ENCODE measurements at places on chromosomes 3 and 15.
A peak's percentile ranks its signal among the peaks of the same experiment; 100 is the strongest.

GRCh38 chr3:143951351-143951971 is 20.2 kb upstream of the DIPK2A start:
- peak; percentile 56 for DNase-seq
- H3K36me3 ChIP-seq, result no peaks in the 10 kb centered on the region
- peaks cover 17% of the 10 kb centered on the region for H3K4me1 ChIP-seq
- H3K27me3 ChIP-seq, result no peaks in the 10 kb centered on the region

GRCh38 chr3:72100601-72101187 is 315.7 kb upstream of the PROK2 start:
- peak overlapping the region; percentile 53 for H3K4me3 ChIP-seq
- peak overlapping the region; percentile 31 for H3K27ac ChIP-seq
- peaks cover 6% of the 10 kb centered on the region for H3K4me1 ChIP-seq
- DNase-seq, result peak; percentile 92
- H3K36me3 ChIP-seq, result no peaks in the 10 kb centered on the region
- H3K27me3 ChIP-seq, result no peaks in the 10 kb centered on the region

GRCh38 chr15:63858881-63859280 is 25.1 kb upstream of the HERC1 start:
- H3K27ac ChIP-seq, result no peak overlapping the region
- H3K27me3 ChIP-seq, result no peaks in the 10 kb centered on the region
- no peak overlapping the region for H3K4me3 ChIP-seq

GRCh38 chr3:113166719-113167492 is 44.5 kb upstream of the BOC start:
- no peak overlapping the region for H3K4me3 ChIP-seq
- H3K36me3 ChIP-seq, result no peaks in the 10 kb centered on the region
- no peaks in the 10 kb centered on the region for H3K27me3 ChIP-seq

- no peak overlapping the region for H3K4me3 ChIP-seq
- no peak overlapping the region for H3K27ac ChIP-seq
- H3K27me3 ChIP-seq, result no peaks in the 10 kb centered on the region
- H3K4me1 ChIP-seq, result no peaks in the 10 kb centered on the region
- no peak for DNase-seq
These were observed 11.4 kb upstream of the C3orf22 start for GRCh38 chr3:126570103-126570541.

DNA sequence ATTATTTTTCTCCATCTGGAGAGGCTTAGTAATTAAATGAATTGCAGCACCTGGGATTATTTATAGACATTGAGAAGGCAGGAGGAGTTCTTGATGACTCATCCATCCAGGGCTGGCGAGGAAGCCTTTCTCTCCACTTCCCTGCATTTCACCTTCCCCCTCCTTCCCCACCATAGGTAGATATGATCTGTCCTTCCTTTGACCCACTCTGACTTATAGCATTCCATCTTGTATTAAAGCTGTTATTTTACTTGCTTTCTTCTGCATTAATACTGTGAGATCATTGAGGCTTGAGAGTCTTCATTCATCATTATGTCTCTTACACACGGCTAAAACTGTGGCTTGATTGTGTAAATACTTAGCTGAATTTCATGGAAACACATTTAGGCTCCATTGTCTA is 288.8 kb downstream of the FEZF2 start:
- no peak overlapping the region for H3K27ac ChIP-seq
- H3K4me1 ChIP-seq, result no peaks in the 10 kb centered on the region
- no peak for DNase-seq
- no peak overlapping the region for H3K4me3 ChIP-seq
- no peaks in the 10 kb centered on the region for H3K36me3 ChIP-seq

DNA sequence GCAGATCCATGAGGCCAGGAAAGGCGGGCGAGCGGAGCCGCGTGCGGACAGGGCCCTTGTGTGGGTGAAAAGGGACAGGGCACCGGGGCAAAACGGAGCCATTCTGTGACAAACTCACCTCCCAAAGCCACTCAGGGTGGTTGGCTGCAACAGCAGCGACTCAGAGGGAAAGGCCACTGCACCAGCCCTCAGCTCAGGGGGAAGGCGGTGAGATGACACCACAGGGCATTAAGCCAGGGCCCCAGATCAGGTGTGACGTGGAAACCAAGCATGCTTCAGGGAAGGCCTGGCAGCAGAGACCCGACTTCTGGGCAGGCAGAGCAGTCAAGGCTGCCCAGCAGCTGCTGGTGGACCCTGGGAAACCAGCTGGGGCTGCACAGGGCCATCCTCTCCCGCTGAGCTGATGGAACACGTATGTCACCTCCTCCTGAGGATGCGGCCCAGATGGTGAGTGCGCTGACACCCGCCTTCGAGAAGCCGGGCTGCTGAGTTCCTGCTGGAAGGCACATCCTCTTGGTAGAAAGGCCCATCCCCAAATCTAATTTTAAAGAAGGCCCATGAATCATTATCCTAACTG is 82.3 kb downstream of the CHSY1 start:
- H3K27me3 ChIP-seq, result no peaks in the 10 kb centered on the region
- no peaks in the 10 kb centered on the region for H3K36me3 ChIP-seq
- H3K4me3 ChIP-seq, result no peak overlapping the region
- DNase-seq, result no peak

DNA sequence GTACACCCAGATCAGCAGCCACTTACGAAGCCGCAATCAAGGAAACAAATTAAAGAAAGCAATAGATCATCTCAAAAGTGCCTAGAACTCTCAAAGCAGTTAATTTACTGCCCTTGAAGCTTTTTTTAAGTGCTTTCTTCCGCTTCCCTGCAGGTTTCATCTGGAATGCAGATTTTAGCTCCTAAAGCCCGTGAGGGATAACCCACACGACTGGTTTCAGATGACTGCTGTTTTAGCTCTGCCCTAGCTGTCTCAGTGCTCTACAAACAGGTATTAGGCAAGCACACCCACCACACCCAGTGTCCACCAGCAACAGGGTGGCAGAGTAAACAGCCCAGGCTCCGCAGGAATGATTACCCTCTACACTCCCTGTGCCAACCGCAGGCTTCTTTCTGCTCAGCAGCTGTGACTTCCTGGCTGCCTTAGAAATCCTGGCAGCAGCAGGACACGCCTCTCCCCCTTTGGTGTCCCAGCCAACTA is 126.0 kb downstream of the FMN1 start:
- no peaks in the 10 kb centered on the region for H3K27me3 ChIP-seq
- H3K4me1 ChIP-seq, result peaks cover 26% of the 10 kb centered on the region
- H3K27ac ChIP-seq, result peak overlapping the region; percentile 97
- peak; percentile 71 for DNase-seq
- peak overlapping the region; percentile 68 for H3K4me3 ChIP-seq
- H3K36me3 ChIP-seq, result no peaks in the 10 kb centered on the region

GRCh38 chr3:126816986-126817777 is 113.1 kb downstream of the CHCHD6 start:
- peak overlapping the region; percentile 46 for H3K27ac ChIP-seq
- H3K27me3 ChIP-seq, result no peaks in the 10 kb centered on the region
- DNase-seq, result peak; percentile 48
- H3K4me3 ChIP-seq, result no peak overlapping the region

DNA sequence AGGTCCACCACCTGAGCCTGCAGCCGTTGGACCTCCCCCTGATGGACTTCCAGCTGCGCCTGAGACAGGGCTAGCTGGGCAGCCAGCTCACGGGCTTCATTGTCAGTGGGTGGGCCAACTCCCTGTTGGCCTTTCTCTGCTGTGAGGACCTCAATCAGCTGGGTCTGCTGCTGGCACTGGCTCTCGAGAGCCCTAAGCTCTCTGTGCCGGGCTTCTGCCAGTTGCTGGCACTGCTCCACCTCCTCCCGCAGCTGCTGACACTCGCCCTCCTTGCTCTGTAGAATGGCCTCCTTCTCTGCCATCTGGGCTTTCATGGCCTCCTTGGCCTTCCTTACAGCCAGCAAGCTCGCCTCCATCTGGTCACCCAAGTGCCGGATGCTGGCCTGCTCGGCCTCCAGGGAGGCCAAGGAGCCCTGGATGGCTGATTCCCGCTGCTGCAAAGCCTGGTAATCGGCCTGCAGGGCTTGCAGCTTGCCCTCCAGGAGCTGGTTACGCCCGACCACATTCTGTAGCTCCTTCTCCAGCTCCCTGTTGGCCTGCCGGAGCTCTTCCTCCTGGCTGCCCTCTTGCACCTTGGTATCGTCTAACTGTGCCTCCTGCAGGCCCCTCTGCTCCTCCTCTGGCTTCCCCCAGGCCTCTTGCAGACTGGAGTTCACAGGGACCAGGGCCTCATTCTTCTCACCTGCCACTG is 23.8 kb downstream of the CXCR6 start:
- no peaks in the 10 kb centered on the region for H3K36me3 ChIP-seq
- H3K4me1 ChIP-seq, result peaks cover 21% of the 10 kb centered on the region
- no peak for DNase-seq

- no peak overlapping the region for H3K4me3 ChIP-seq
- no peaks in the 10 kb centered on the region for H3K27me3 ChIP-seq
- no peaks in the 10 kb centered on the region for H3K4me1 ChIP-seq
- H3K27ac ChIP-seq, result no peak overlapping the region
- no peak for DNase-seq
- H3K36me3 ChIP-seq, result no peaks in the 10 kb centered on the region
These were observed 22.8 kb upstream of the CYFIP1 start for GRCh38 chr15:23002920-23003319.

DNA sequence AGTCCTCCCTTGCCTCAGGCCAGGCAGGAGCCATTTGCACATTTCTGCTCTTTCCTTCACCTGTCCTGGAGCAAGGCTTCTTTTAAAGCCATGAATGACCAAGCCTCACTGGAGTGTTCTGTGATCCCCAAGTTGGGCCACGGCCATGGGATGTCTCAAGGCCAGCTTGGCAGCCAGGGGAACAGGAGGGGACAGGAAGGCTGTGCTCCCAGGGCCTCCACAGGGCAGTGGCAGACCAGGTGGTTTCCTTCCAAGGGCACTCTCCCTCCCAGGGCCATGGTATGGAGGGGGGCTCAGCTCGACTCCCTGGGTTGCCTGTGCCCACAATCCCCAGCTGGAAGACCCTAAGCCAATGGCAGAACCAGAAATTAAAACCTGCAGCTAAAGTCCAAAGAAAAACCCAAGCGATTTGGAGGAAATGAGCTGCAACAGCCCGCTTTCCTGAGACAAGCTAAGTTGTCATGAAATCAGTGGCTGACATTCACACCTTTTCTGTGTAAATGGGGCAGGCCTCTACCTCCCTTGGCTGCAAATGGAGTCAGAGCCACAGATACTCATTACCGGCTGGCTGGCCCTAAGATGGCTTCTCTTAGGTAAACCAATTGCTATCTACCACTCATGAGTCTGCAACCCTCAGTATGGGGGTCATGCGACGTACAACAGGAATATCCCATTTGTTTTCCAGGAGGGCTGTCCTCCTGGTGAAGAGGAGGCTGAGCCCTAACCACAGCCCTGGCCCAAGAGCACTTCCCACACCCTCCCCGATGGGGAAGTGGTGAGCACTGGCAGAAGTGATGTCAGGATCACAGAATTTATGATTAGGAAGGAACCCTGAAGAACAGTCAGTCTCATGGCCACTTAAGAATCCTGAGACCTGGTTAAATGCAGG is 83.3 kb downstream of the SNRK start:
- H3K36me3 ChIP-seq, result no peaks in the 10 kb centered on the region
- no peaks in the 10 kb centered on the region for H3K4me1 ChIP-seq
- DNase-seq, result no peak
- no peaks in the 10 kb centered on the region for H3K27me3 ChIP-seq
- no peak overlapping the region for H3K4me3 ChIP-seq

- DNase-seq, result no peak
- H3K36me3 ChIP-seq, result no peaks in the 10 kb centered on the region
- no peaks in the 10 kb centered on the region for H3K27me3 ChIP-seq
These were observed 2.3 kb downstream of the SERF2 start for GRCh38 chr15:43794269-43795037.

DNA sequence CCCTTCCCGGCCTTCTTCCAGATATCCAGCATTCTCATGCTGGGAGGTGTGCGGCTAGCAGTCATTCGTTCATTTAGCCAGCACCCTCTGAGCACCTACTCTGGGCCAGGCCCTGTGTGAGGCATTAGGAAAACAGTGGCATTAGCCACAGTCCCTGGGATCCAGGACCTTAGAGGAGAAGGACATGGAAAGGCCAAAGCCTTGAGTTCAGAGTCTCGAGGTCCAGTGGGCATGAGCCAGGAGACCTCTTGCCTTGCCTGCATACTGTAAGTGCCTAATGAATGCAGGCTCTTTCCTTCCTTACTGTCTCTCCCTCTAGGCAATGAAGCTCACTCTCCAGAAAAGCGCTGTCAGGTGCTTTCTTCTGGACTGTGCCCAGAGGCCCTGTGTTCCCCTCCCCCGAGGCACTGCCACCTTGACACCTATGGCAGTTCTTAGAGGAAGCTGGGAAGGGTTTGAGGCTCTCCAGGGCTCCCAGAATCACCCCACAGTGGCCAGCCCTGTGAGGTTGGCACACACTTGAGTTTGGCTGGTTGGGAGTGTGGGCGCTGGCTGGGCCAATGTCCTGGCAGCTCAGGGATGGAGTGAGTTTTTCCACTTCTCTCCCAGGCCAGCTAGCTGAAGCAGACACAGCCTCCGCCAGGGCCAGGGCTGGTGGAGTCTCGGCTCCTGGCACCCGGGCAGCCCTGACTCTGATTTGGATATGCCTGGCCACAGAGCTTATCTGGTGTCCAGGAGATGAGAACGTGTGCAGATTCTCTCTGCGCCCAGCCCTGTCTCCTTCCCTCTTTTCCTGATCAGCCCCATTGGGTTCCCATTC is 5.4 kb downstream of the CORO2B start:
- H3K4me1 ChIP-seq, result no peaks in the 10 kb centered on the region
- H3K27me3 ChIP-seq, result no peaks in the 10 kb centered on the region
- H3K27ac ChIP-seq, result no peak overlapping the region
- H3K36me3 ChIP-seq, result no peaks in the 10 kb centered on the region

- no peak overlapping the region for H3K27ac ChIP-seq
- no peaks in the 10 kb centered on the region for H3K4me1 ChIP-seq
- no peak for DNase-seq
- H3K27me3 ChIP-seq, result no peaks in the 10 kb centered on the region
- no peaks in the 10 kb centered on the region for H3K36me3 ChIP-seq
These were observed 123.8 kb downstream of the PPM1L start for GRCh38 chr3:160879859-160880258.

GRCh38 chr15:67183443-67184169 is 70.9 kb downstream of the AAGAB start:
- no peaks in the 10 kb centered on the region for H3K27me3 ChIP-seq
- no peak overlapping the region for H3K4me3 ChIP-seq
- H3K4me1 ChIP-seq, result no peaks in the 10 kb centered on the region

- H3K27me3 ChIP-seq, result no peaks in the 10 kb centered on the region
- peak overlapping the region; percentile 75 for H3K4me3 ChIP-seq
These were observed 21.8 kb upstream of the NFKBIZ start for GRCh38 chr3:101827211-101828174.

GRCh38 chr15:40239404-40239692 is 485 bp downstream of the PAK6 start:
- no peaks in the 10 kb centered on the region for H3K27me3 ChIP-seq
- no peak overlapping the region for H3K27ac ChIP-seq
- peaks cover 14% of the 10 kb centered on the region for H3K4me1 ChIP-seq

DNA sequence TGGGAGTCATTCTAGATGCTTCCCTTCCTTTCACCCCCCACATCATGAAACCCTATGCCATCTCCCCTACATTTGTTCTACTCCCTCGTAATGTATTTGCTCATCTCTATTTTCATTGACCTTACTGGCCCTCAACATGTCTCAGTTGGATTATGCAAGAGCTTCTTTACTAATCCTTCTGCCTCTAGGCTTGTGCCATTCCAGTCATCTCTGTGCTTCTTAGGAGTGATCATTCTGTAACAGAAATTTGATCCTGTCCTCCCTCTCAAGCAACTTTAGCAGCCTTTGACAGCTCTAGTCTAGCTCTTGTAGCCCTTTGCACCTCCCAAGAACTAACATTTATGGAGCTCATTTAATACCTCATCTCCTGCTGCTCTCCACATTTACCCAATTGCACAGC is 64.7 kb downstream of the ISL2 start:
- H3K4me1 ChIP-seq, result no peaks in the 10 kb centered on the region
- no peak overlapping the region for H3K4me3 ChIP-seq
- no peaks in the 10 kb centered on the region for H3K36me3 ChIP-seq

- DNase-seq, result peak; percentile 65
- no peak within 1 kb of the TSS for H3K27ac ChIP-seq
- H3K4me3 ChIP-seq, result peak within 1 kb of the TSS; percentile 47
These were observed at the start of gene CACNA2D3 for GRCh38 chr3:54122324-54123002. Gene CACNA2D3 (plus strand): TSS chr3:54122552.
